ENCODE measurements at places on chromosomes 1 and 21.
A peak's percentile ranks its signal among the peaks of the same experiment; 100 is the strongest.

DNA sequence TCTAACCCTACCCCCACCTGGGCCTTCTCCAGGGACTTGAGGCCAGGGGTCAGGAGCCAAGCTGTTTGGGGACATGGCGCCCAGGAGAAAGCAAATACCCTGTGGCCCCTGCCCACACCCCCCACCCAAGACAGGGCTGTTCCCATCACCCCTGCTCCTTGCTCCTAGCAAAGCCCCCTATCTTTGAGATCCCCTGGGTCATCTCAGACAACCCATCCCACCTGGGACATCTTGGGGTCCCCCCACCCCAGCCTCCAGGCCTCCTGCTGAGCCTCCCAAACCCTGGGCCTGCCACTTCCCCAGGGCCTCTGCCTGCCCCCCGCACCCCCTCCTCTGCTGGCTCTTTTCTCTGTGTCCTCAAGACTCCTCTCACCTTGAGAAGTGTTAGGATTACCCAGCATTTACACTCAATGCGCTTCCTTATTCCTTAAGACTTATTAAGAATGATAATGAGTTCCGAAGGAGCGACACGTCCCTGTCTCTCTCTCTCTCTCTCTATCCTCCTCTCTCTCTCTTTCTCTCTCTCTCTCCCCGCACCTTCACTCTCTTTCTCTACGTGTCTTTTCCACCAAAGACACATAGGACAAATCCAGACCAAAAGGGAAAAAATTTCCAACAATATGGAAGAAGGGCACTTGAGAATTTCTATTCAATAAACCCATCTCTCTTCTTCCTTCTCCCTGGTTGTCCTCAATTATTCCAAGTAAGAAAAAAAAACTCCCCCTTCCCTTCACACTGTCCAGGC lies 7.2 kb downstream of the CASZ1 start:
- DNase-seq = no peak

DNA sequence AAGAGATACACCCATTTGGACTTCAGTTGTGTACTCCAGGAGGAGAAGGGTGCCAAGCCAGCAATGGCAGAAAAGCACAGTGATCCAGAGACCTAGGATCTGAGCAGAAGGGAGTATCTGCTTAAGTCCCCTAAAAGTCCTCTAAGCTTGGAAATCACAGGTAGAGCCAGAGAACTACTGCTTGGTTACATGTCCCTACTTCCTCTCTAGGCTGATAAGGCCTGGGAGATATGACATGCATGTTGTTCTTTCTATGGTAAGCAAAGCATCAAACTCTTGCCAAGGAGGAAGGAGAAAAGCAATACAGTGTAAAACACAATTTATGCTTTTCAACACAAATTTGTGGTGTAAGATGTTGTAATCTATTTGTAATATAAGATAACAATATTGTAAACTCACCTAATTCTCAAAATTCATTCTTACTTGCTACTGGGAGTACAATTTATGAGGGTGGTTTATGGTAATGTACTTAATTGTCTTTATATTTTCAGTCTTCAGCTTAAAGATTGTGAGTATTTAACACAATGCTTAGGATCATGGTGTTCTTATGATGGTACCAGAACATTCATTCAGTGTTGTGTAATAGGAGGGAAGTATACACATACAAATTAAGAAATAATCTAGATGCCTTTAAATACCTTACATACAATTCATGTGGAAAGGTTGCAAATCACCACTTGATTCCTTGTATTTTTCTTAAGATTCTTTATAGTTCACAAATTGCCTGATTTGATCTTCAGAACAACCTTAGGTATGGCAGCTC lies 49.1 kb upstream of the GNG12 start:
- no peak for DNase-seq

- peak; percentile 99 for DNase-seq
Measured at GRCh38 chr1:25022361-25023189, 92.5 kb upstream of the RUNX3 start.

DNA sequence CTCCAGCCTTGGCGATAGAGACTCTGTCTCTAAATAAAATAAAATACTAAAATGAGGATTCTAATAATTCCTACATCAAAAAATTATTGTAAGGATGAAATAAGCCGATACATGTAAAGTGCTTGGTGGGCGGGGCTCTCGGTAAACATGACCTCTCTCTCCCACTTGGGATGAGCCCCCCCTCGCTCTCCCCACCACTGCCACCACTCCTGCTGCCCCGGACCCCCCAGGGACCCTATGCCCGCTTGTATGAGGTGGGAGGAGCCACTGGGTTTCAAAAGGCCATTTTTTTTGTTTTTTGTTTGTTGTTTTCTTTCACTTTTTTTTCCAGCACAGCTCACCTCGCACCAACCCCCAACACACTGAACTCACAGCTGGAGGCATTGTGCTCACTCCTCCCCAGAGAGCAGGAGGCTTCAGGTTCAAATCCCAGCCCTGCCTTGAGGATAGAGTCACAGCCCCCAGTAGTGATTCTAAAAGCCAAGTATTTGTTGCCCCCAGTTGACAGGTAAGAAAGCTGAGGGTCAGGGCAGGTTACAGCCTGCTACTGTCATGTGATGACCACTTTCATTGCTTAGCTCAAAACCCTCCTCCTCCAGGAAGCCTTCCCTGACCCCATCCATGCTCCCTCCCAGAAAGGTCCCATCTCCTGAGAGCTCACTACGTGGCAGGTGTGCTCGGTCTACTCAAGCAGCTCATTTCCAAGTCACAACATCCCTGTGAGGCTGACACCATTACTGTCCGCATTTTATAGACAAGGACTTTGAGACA lies 4.2 kb downstream of the SDC3 start:
- DNase-seq = no peak

All from CD4-positive, alpha-beta T cell treated with Interleukin-15 for 1 hour (primary cell).